Right lobe of liver (tissue), 6 donors: ENCODE measurements at places on chromosomes 4 and X. TPM values are rescaled to one million over a fixed set of nuclear protein-coding genes. Genes with fewer than 3 reads are reported as not detected.

SLIT2 gene
- 0.87 TPM for total RNA-seq

BRCC3 gene
- 10.6 TPM for total RNA-seq

GRCh38 chr4:117983541-117984365 lies 50.5 kb upstream of the NDST3 start:
- H3K27ac ChIP-seq: no peak overlapping the region
- no peaks in the 10 kb centered on the region for H3K27me3 ChIP-seq
- DNase-seq: no peak

- DNase-seq: no peak
- H3K4me1 ChIP-seq: no peaks in the 10 kb centered on the region
- no peaks in the 10 kb centered on the region for H3K36me3 ChIP-seq
- H3K27me3 ChIP-seq: no peaks in the 10 kb centered on the region
- no peak overlapping the region for H3K27ac ChIP-seq
Measured at GRCh38 chr4:7756561-7757355, 182.9 kb downstream of the AFAP1 start.

- no peak overlapping the region for H3K4me3 ChIP-seq
- no peak for DNase-seq
- no peaks in the 10 kb centered on the region for H3K4me1 ChIP-seq
- no peaks in the 10 kb centered on the region for H3K36me3 ChIP-seq
- no peak overlapping the region for H3K27ac ChIP-seq
Measured at GRCh38 chr4:25535278-25535677, 120.4 kb upstream of the SLC34A2 start.

DNA sequence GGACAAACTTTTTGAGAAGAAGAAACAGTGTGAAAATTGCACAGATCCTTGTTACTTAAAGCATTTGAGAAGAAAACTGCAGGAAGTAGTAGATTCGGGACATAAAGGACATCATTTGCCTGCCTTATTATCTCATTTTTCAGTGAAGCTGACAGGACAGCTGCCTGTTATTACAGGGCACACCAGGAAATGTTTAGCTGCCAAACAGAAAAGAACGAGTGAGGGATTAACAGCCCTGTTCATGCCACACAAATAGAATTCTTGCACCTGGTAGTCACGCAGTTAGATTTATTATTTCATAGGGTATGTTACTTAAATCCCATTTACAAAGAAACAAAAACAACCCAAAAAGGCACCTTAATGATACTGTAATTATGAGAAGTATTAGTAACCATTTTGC lies 100.6 kb downstream of the CHIC2 start:
- H3K27ac ChIP-seq: no peak overlapping the region
- no peaks in the 10 kb centered on the region for H3K4me1 ChIP-seq
- DNase-seq: no peak
- H3K27me3 ChIP-seq: no peaks in the 10 kb centered on the region
- no peaks in the 10 kb centered on the region for H3K36me3 ChIP-seq

GRCh38 chrX:153612413-153612812 lies 13.5 kb upstream of the CCNQ start:
- H3K4me3 ChIP-seq: no peak overlapping the region
- no peaks in the 10 kb centered on the region for H3K36me3 ChIP-seq
- H3K4me1 ChIP-seq: no peaks in the 10 kb centered on the region
- no peak for DNase-seq

DNA sequence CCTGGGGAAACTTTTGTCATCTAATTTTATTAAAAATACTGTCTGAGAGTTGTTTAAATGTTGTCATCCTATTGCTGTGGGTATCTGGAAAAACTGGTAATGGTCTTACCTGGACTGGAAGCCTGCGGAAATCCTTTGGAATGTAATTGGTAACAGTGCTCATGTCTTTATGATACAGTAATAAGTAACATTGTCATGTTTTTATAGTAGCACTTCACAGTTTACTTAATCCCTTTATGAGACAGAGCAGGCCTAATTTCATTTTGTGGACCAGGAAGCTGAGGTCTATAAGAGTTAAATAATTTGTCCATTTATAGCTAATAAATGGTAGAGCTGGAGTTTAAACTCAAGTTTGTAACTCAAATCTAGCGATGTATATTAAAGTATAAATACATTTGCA lies 88.3 kb downstream of the TRAPPC11 start:
- no peak overlapping the region for H3K4me3 ChIP-seq
- DNase-seq: no peak
- no peaks in the 10 kb centered on the region for H3K36me3 ChIP-seq
- H3K27me3 ChIP-seq: no peaks in the 10 kb centered on the region
- no peaks in the 10 kb centered on the region for H3K4me1 ChIP-seq

DNA sequence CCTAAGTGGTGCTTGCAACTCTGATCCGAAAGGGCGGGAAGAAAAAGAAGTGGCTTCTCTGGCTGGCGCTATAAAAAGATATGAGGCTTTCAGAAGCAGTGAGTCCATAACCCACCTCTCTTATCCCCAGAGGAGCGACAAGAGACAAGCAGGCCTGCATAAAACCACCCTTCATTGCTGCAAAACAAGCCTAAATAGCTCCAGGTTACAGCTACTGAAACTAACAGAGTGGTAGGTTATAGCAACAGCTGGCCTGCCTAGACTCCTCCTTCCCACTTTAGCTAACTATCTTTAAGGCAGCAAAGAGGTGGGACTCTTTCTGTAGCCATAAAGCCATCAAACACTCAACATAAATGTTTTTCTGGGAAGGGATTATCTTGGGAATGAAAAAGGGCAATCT lies 245.0 kb upstream of the GPR101 start:
- H3K36me3 ChIP-seq: no peaks in the 10 kb centered on the region
- DNase-seq: no peak
- no peaks in the 10 kb centered on the region for H3K4me1 ChIP-seq
- peaks cover 9% of the 10 kb centered on the region for H3K27me3 ChIP-seq

GRCh38 chr4:5998333-5998936 lies 19.8 kb downstream of the C4orf50 start:
- no peaks in the 10 kb centered on the region for H3K27me3 ChIP-seq
- no peaks in the 10 kb centered on the region for H3K36me3 ChIP-seq
- no peak overlapping the region for H3K4me3 ChIP-seq

- H3K4me3 ChIP-seq: no peak overlapping the region
- no peaks in the 10 kb centered on the region for H3K4me1 ChIP-seq
- no peaks in the 10 kb centered on the region for H3K36me3 ChIP-seq
- no peaks in the 10 kb centered on the region for H3K27me3 ChIP-seq
- no peak for DNase-seq
Measured at GRCh38 chr4:86034616-86035015, 325.2 kb downstream of the MAPK10 start.

- no peaks in the 10 kb centered on the region for H3K36me3 ChIP-seq
- H3K4me3 ChIP-seq: no peak overlapping the region
- H3K4me1 ChIP-seq: peaks cover 10% of the 10 kb centered on the region
- no peaks in the 10 kb centered on the region for H3K27me3 ChIP-seq
- no peak for DNase-seq
Measured at GRCh38 chr4:48370260-48371134, 29.2 kb downstream of the SLAIN2 start.

DNA sequence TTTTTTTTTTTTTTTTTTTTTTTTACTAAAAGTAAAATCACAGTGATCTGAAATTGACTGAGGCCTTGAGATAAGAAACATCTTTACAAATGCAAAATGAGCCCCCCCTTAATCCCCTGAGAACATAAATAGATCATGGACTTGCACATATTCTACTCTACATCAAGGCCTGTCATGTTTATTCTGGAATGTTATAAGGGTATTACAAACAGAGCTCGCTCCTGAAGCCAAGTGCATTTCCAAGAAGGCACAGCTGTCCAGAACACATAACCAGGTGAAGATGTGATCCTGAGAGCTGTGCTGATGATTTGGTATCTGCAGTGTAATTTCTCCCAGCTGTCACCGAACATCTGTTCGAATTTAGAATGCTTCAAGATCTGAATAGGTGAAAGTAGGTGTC lies 384.5 kb downstream of the GPAT3 start:
- H3K4me3 ChIP-seq: no peak overlapping the region
- no peak for DNase-seq
- no peaks in the 10 kb centered on the region for H3K27me3 ChIP-seq
- no peak overlapping the region for H3K27ac ChIP-seq
- H3K4me1 ChIP-seq: no peaks in the 10 kb centered on the region

DNA sequence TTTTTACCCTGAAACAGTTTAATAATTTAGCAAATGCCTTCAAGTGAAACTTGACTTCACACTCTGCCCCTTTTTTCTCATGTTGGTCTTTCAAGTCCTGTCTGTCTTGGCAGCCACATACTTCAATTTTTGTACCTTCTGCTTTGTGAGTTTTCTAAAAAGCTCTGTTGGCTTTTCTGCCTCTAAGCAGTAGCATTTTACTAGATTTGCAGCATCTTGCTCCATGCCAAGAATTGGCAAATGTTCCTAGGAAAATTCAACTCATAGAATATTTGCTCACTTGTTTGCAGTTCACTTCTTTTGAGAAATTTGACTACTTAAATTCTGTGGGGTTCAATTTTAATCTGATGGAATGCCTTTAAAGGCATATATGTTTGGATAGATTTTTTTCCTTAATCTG lies 59.2 kb downstream of the FAM47A start:
- H3K4me3 ChIP-seq: no peak overlapping the region
- H3K27me3 ChIP-seq: no peaks in the 10 kb centered on the region
- no peaks in the 10 kb centered on the region for H3K36me3 ChIP-seq
- no peak for DNase-seq
